ENCODE measurements at places on chromosomes 4 and X.

GRCh38 chr4:159240046-159240445, 137.2 kb downstream of the RAPGEF2 start:
- no peak for DNase-seq

GRCh38 chr4:169464080-169464479, 148.3 kb downstream of the NEK1 start:
- no peak for DNase-seq

DNA sequence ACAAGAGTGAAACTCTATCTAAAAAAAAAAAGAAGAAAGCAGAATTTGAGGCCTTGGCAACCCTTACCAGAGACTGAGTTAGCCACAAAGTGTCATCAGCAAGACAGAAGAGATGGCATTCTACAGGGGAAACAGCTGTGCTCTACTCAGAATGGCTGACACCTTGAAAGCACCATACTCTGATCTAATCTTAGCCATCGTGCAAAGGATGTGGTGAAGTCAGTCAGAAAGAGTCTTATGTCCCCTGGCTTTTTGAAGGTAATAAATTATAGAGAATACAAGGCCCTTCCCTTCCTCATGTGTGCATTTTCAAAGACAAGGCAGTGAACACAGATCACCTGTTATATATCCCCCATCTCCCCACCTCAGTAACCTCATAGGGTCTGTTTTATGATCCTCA, 13.2 kb downstream of the CLNK start:
- DNase-seq: peak; percentile 92

- no peak for DNase-seq
These were observed 34.1 kb downstream of the ADH5 start for GRCh38 chr4:99054428-99054994.

GRCh38 chr4:29073571-29073970, 1646.6 kb upstream of the PCDH7 start:
- no peak for DNase-seq

GRCh38 chrX:131262738-131263679, 26.1 kb downstream of the IGSF1 start:
- peak; percentile 39 for DNase-seq

GRCh38 chr4:73668782-73669201, 48.6 kb upstream of the RASSF6 start:
- no peak for DNase-seq

- no peak for DNase-seq
These were observed 94.7 kb upstream of the SPRY1 start for GRCh38 chr4:123301923-123302322.

GRCh38 chrX:138719396-138719795, 7.9 kb upstream of the FGF13 start:
- no peak for DNase-seq

- DNase-seq: no peak
These were observed 152.0 kb upstream of the FTHL17 start for GRCh38 chrX:31223817-31224216.

DNA sequence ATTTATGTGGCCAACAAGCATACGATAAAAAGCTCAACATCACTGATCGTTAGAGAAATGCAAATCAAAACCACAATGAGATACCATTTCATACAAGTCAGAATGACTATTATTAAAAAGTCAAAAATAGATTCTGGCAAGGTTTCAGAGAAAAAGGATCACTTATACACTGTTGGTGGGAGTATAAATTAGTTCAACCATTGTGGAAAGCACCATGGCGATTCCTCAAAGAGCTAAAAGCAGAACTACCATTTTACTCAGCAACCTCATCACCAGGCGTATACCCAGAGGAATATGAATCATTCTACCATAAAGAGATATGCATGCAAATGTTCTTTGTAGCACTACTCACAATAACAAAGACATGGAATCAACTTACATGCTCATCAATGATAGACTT, 478.7 kb upstream of the GALNTL6 start:
- no peak for DNase-seq

- DNase-seq: no peak
These were observed 55.9 kb downstream of the EIF4E start for GRCh38 chr4:98873059-98873458.

DNA sequence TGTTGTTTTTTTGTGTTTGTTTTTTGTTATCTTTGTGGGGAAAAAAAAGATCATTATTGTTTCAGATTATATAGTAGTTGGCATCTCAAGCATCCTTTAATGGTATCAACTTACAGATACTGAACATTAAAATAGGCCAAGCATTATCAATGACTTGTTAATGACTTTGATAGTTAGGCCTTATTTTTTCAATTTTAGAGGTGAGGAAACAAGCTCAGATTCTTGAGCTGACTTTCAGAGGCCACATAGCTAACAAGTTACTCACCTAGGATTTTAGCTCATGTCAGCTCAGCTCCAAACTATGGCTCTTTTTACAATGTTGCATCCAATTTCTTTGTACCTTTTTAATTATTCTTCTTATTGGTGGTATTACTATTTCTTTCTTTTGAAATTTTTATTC, 471 bp upstream of the PLAC8 start:
- DNase-seq: no peak

DNA sequence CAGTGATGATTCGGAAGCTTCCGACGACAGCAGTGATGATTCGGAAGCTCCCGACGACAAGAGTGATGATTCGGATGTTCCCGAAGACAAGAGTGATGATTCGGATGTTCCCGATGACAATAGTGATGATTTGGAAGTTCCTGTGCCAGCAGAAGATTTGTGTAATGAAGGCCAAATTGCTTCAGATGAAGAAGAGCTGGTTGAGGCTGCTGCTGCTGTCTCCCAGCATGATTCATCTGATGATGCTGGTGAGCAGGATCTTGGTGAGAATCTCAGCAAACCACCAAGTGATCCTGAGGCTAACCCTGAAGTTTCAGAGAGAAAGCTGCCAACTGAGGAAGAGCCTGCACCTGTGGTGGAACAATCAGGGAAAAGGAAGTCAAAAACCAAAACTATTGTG, 14.2 kb downstream of the CXCR3 start:
- DNase-seq: no peak

DNA sequence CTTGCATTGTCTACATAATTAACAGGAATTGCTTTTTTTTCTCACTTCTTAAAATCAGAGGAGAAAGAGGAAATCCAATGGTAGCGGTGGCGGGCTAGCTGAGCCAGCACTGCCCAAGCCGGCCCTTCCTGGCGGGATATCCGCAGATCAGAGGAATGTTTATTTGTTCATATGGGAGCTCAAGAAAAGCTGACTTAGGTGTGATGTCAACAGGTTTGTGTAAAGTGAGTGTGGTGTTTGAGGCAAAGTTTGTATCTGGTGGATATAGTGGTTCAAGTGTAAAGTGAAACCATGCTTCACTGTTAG, 466 bp upstream of the SLC39A8 start:
- peak; percentile 69 for DNase-seq

- peak; percentile 23 for DNase-seq
These were observed 38.4 kb downstream of the SAGE1 start for GRCh38 chrX:135931644-135932487.

DNA sequence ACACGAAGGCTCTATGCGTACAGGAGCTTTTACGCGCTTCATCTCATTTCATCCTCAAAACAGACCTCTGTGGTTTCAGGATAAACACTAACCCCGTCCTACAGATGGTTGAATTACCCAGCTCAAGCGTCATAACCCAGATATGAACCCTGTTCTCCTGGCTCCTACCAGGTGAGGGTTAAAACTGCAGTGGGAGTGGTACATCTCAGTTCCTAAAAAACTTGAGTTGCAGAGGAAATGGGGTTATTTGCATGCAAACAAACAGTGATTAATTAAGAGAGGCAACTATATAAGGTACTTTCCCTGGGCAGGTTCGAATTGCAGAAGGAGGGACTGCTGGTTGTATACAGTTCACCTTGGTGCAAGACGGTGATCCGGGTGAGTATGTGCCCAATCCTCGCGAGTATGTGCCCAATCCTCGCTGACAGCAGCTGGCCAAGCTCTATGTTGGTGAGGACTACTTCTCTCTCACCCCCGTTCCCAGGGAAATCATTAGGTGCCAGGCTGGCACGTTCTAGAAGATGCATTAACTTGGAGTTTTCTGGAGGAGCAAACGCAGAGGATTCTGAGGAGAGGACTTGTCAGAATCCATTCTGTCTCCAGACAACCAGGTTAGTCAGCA, 72.6 kb downstream of the FHDC1 start:
- no peak for DNase-seq

GRCh38 chrX:2628751-2629315, 62.3 kb upstream of the CD99 start:
- no peak for DNase-seq

- DNase-seq: no peak
These were observed 621 bp upstream of the SUV39H1 start for GRCh38 chrX:48695925-48696300.

- no peak for DNase-seq
These were observed 620 bp downstream of the CXCL10 start for GRCh38 chr4:76022677-76023076.

DNA sequence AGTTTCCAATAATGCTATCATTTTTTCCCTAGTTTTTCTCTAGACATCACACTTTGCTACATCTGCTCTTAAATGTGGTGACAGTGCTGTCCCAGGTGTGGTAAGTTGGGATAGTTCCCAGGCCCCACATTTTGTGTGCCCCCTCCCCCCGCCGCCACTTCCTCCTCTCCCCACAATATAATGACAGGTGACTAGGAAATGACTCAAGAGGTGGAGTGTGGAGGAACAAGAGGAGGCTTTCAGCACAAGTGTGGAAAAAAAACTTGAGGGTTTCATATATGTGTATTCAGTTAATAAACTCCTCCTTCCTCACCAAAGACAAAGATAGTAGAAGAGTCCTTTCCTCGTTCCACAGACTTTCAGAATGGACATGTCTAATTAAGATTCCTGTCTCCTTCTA, 18.3 kb upstream of the IL21 start:
- no peak for DNase-seq

DNA sequence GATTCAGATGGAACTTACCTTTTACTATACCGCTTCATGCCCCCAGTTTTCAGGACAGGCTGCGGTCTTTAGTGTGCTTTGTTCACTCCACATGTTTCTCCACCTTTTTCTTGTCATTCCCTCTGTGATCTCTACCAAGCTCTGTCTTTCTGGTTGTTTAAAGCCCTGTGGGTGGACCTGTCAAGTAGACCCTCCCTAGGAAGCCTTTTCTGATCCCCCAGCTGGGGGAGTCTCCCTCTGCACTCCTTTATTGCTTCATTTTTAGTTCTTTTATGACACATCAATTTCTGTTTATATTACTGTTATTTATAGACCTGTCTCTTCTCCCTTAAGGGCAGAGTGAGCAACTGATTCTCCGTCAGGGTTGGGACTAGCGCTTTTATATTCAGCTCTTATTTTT, 150.2 kb downstream of the C4orf33 start:
- DNase-seq: no peak

DNA sequence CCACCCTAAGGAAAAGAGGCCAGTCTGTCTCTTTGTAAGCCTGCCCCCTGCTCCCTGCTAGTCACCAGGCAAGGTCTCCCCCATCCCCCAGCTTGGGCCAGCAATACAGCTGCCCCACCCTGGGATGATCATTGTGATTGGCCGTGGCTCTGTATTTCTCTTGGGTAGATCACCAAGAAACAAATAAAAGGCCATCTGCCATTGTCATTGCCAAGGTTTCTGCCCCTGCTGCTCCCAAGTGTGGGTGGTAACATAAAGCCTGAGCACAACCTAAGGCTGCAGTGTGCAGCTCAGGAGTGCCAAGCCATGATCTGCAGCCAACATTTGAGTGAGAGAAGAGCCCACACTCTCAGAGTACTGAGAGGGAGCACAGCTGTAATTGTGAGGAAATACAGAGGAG, 241.0 kb upstream of the POF1B start:
- no peak for DNase-seq

DNA sequence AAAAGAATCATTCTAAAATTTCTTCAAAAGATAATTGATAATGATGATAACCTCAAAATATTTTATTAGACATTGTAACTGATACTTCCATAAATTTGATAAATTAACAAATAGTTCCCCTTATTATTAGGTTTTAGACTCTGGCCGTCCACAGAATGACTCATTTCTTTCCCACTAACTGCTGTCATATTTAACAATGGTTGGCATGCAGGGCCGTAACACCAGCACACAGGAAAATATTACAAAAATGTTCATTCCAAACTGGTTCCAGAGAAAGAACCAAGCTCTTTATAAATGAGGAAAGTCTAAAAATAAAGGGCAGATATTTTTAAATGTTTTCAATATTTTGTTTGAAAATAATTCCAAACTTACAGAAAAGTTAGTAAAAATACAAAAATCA, 28.2 kb downstream of the WDFY3 start:
- no peak for DNase-seq

- DNase-seq: peak; percentile 41
These were observed 686 bp downstream of the MTHFD2L start for GRCh38 chr4:74158466-74159142.

- no peak for DNase-seq
These were observed 64.3 kb upstream of the CCDC160 start for GRCh38 chrX:134172588-134173259.

GRCh38 chrX:107721318-107721717, 54.3 kb downstream of the TSC22D3 start:
- peak; percentile 44 for DNase-seq

DNA sequence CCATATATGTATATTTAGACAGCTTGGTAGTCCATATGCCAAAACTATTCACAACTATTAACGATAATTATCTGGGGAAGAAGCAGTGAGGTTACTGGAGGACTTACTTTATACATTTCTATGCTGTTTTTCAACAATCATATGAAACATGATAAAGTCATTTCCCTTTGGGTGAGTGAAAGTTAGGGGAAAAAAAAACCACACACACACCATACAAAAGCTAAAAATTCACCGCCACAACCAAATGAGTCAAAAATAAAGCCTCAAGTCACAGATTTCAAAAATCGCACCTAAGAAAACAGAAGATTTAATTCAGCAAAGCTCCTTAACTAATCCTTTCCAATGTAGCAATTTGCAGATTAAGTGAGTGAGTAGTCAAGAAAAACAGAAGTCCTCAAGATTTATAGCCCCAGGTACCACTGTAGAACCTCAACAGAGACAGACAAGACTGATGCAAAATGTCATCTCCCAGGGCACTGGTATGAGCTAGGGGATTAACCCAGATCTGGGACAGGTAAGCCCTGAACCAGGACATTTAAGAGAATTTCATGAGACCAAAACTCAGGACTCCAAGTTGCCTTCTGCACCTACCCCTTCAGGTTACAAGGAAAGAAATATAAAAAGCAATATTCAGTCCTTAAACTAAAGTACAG, 35.1 kb downstream of the SYTL4 start:
- no peak for DNase-seq

DNA sequence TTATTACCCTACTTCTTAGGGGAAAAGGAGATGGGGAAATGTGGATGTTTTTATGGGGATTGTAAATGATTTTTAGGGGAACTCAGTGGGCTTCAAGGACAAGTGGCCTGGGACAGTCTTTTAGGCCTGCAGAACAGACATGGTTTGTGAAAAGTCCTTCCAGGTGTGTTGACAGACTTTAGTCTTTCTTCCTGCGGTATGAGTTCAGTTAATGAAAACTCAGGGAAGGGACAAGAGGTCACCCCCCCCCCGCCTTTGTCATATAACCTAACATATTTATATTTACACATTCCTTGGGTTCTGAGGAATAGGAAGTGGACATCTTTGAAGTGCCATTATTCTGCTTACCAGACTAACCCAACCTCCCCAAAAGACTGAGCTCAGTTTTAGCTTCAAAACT, 31.8 kb downstream of the METAP1 start:
- DNase-seq: no peak
